ENCODE measurements at places on chromosomes 13 and 19.

DNA sequence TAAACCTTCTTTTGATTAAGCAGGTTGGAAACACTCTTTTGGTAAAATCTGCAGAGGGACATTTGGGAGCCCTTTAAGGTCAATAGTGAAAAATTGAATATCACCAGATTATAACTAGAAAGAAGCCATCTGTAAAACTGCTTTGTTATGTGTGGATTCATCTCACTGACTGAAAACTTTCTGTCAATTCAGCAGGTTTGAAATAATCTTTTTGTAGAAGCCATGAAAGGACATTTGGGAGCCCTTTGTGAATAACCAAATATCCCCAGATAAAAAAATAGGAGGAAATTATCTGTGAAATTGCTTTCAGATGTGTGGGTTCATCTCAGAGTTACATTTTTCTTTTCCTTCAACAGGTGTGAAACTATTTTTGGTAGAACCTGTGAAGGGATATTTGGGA, 1690.7 kb downstream of the UQCRFS1 start:
- DNase-seq, result no peak

DNA sequence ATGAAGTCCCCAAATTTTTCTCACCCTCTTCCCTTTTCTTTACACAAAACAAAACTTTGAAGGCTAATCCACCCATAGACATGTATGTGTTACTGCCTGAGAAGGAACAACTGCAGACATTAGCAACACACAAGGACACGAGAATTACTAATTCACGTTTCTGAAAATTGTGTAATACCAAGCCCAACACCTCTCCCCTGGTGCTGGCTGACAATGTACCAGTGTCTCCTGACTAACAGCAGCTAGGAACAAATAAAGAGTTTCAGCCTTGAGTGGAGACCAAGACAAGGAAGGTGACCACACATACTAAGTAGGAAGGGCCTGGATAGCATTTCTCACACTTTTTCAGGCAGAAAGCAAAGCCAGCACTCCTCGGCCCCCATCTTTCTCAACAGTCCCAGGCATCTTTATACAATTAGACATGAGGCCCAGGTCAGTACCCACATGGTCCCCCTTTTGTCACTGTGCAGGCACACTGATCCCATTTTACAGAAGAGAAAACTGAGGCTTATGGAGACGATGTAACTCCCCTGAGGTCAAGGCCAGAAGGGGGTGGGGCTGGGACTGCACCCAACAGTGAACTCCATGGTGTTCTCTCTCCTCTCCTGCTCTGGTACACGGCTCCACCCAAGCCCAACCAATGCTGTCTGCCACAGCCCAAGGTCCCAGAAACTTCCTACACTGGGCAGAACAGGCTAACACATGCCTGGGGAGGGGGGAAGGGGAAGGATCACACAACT, 8.7 kb downstream of the BRD4 start:
- DNase-seq, result no peak

- DNase-seq, result no peak
Observed at GRCh38 chr13:50390503-50391248, 375.4 kb downstream of the KCNRG start.

DNA sequence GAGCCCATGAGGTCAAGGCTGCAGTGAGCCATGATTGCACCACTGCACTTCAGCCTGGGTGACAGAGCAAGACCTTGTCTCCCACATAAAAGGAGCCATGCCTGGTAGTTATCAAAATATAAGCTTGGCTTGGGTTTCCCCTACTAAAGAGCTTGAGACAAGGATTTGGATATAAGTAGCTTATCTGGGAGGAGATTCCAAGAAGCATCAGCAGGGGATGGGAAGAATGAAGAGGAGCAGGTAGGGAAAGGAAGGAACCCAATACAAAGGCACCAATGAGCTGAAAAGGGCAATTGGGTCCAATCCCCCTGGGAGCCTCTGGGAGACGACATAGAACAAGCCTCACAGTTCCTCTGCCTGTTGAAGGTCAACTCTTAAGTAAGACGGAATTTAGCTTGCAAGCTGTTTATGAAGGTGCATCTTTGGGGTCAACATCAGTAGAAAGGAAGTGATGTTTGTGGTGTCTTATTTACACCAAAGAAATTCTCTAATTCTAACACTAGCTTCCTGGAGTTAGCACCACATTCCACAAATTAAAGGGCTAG, 7.4 kb upstream of the CLEC4G start:
- no peak for DNase-seq

DNA sequence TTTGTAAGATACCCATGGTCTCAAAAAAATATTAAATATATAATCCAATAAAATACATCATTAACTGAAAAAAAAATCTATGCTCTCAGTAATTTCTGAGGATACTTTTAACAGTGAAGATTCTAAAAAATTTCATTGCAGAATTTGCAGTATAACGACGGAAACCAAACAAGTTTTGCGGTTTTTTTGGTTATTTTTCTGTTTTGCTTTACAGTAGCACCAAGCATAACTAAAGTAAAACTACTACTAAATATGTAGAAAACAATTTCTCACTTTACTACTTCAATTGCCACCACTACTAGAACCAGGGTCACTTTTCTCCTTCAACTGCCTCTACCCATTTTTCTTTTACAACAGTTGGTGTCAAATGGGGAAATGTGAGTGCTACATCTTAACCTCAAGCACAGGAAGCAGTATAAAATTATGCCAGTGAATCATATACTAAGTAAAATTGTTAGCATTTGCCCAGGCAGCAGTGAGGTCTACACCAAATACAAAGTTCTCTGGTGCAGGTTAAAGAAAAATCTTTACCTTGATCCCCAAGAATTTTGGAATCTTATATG, 24.1 kb downstream of the MICU2 start:
- no peak for DNase-seq

- no peak for DNase-seq
Observed at GRCh38 chr19:46624958-46625661, at the start of gene PTGIR. TSS of gene PTGIR (minus strand) at chr19:46625089. CDS start at chr19:46624225, 864 bp downstream.

DNA sequence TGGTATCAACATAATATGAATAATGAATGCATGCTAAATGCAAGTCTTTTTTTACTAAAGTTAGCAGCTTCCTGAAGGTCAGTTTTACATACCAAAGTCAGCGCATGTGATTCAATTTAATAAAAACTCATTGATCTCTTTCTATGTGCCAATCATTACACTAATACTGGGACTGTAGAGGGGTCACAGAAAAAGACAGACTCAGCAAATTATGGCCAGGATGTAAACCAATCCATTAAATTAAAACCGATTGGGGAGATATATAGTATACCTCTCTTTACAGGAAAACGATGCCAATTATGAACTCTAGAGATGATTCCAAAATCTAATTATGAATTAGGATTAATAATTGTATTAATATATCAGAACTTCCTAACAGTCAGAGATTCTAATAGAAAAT, 624.4 kb upstream of the PCDH20 start:
- DNase-seq, result no peak

- no peak for DNase-seq
Observed at GRCh38 chr13:78521091-78521490, 82.3 kb downstream of the POU4F1 start.

GRCh38 chr13:108249150-108249549, 20.4 kb upstream of the TNFSF13B start:
- no peak for DNase-seq

DNA sequence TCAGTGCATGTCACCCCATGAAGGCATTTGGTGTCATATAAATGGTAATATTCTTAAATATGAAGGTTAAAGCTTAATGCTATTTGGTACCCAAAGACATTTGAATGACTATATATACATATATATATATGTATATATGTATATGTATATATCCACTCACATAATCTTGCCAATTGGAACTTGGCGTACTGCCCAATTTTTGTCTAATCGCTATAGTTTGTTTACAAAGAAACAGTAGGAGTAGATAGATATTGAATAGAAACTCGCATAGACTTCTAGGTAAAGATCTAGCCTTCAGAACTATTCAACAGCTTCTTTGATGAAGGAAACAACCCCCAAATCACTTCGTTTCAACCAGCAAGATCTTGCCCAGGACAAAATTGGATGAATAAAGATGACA, 24.1 kb downstream of the KLF5 start:
- DNase-seq, result no peak

DNA sequence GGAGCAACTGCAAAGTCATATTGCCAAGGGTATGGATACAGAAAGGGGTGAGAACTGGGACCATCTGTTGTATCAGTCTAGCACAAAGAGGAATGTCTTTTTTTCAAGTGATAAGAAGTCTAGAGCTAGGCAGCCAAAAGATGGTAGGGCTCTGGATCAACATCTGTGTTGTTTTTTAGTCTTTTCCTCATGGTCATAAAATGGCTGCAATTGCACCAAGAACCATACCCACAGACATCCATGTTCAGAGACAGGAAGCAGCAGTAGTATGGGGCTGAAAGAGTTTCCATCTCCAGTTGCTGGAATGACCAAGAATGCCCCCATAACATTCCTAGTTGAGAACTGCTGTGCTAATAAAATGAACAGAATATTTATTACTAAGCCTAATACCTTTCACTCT, 25.6 kb downstream of the KCNC3 start:
- no peak for DNase-seq

DNA sequence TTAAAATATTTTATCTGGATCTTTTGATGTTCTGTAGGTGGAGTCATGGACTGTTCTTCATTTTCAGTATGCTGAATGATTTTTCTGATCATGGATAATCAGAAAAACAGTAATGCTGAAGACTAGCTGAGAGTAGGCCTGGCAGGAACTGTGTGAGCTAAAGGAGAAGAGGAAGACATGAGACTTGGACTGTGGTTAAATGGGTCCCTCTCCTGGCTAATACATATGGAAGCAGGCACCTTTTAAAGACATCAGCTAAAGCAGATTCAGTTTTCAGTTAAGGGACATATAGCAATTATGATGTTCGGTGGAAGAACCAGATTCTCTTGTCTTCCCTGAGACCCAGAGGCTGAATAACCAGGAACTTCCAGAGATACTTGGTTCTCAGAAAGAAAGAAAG, 169.4 kb downstream of the OLFM4 start:
- DNase-seq, result no peak

GRCh38 chr19:588741-589692, 664 bp upstream of the HCN2 start:
- no peak for DNase-seq

GRCh38 chr13:43730642-43731041, 56.1 kb downstream of the ENOX1 start:
- no peak for DNase-seq

GRCh38 chr13:42392716-42393572, 121.0 kb downstream of the AKAP11 start:
- DNase-seq, result no peak

DNA sequence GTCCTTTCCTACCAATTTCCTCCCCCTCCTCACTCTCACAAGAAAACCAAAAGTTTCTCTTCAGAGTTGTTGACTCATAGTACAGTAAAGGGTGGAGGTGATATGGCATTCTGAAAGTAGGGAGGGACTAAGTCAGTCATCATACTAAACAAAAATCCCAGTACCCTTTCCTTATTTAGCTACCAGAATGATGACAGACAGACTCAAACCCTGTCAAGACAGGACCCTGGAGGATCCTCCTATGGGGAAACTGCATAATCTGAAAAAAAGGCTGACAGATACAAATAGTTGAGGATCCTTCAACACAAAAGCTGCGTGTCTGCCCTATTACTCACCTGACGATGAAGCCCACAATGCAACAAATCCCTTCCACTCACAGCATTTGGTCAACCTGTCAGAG, 55.5 kb downstream of the CYSLTR2 start:
- DNase-seq, result no peak

DNA sequence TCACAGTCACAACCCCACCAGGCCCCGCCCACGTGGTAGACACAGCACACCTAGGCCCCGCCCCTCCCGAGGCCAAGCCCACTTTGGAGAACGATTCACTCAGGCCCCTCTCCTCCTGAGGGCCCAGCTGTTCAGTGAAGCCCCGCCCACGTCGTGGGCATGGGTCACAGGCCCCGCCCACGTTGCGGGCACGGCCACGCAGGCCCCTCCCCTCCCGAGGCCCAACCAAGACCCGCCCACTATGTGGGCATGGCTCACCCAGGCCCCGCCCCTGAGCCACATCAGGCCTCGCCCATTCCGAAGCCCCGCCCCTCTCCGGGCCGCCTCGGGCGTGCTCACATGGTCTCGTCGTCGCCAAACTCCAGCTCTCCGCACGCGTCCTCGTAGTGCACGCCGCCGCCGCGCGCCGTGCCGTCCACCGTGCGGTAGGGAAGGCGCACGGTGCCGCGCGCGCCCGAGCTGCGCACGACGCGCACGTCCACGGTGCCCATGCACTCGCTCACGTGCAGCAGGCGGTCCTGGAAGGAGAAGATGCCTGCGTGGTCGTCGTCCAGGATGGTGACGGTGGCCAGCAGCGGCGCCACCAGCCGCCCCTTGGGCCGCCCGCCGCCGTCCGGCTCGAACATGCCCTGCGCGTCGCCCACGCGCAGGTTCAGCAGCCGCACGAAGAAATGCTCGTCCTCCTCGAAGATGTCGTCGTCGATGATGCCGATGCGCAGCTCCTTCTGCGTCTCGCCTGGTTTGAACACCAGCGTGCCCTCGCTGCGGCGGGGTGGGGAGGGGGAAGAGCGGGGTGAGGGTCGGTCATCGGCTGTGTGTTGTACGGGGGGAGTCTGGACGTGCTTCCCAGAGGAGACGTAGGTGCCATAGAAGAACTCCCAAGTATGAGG, 24.0 kb downstream of the SLC8A2 start:
- DNase-seq, result peak; percentile 24

- no peak for DNase-seq
Observed at GRCh38 chr19:28977826-28978225, 235.1 kb downstream of the UQCRFS1 start.

- no peak for DNase-seq
Observed at GRCh38 chr13:40063703-40064102, 408.2 kb downstream of the COG6 start.

DNA sequence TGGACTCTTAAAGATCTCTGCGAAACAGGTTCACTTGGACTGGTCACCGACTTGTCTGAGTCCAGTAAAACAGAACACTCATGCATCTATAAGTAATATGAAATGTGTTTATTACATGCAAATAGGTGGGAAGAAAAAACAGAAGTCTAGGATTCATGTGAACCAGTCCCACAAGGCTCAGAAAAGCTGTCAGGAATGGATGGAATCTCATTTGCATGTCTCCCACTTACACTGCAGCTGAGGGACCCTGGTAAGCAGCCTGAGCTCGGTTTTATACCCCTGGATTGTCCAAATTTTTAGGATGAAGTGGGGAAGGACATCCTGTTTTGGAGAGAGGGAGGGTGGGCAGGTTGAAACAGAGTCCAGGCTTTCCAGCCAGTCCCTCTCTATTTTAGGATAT, 1545.1 kb upstream of the PCDH20 start:
- no peak for DNase-seq

DNA sequence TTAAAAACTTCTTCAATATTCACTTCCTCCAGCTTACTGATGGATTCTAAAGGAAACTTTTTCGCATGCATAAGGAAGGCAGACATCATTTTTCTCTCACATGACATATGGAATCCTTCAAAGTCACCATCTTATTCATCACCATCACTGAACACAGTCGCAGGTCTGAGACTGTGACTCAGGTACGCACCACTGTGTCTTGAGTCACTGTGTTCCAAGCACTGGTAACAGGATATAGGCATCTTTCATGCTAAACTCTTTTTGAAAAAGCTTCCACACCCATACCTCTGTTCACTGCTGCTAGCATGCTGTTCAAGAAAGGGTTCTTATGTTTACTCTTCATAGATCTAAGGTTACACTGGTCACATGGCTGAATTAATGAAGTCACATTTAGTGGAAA, 67.0 kb upstream of the SIAH3 start:
- DNase-seq, result no peak

All from stimulated activated CD8-positive, alpha-beta memory T cell treated with anti-CD3 and anti-CD28 coated beads, Interleukin-4, amount 100 ng/mL, for 4 hours (primary cell).